ENCODE measurements at places on chromosomes 4 and X. TPM values are rescaled to one million over a fixed set of nuclear protein-coding genes. Genes with fewer than 3 reads are reported as not detected.

The GPRASP1 gene
- 12.7 TPM for total RNA-seq

GRCh38 chr4:174058846-174059245 lies 224.6 kb downstream of the FBXO8 start:
- no peak overlapping the region for H3K4me3 ChIP-seq
- H3K36me3 ChIP-seq: no peaks in the 10 kb centered on the region
- no peaks in the 10 kb centered on the region for H3K27me3 ChIP-seq
- no peaks in the 10 kb centered on the region for H3K4me1 ChIP-seq

DNA sequence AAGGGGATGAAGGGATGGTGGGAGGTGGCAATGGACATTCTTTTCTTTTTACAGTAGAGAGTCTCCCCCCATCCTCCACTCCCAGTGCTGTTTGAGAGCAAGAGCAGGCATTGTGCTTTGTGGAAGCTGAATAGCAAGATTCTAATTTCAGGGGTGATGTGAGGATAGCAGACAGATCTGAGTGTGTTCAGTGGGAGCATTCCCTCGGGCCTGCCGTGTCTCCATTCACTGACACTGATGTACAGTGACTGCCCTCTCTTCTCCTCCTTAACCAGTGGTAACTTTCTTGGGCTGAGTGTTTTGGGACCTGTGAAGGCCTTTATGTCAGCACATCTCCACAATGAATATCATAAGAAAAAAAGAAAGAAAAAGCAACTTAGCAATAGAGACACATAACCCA lies 396.6 kb upstream of the RPS6KA3 start:
- H3K4me1 ChIP-seq: no peaks in the 10 kb centered on the region
- H3K27me3 ChIP-seq: peaks cover 2% of the 10 kb centered on the region
- DNase-seq: no peak
- H3K27ac ChIP-seq: no peak overlapping the region
- no peak overlapping the region for H3K4me3 ChIP-seq
- H3K36me3 ChIP-seq: no peaks in the 10 kb centered on the region

- H3K27me3 ChIP-seq: no peaks in the 10 kb centered on the region
- peaks cover 12% of the 10 kb centered on the region for H3K36me3 ChIP-seq
- H3K4me1 ChIP-seq: peaks cover 89% of the 10 kb centered on the region
- peak overlapping the region; percentile 73 for H3K4me3 ChIP-seq
- H3K27ac ChIP-seq: peak overlapping the region; percentile 96
Observed at GRCh38 chrX:154733066-154733425, 17.8 kb downstream of the GAB3 start.

- H3K36me3 ChIP-seq: no peaks in the 10 kb centered on the region
- no peak overlapping the region for H3K4me3 ChIP-seq
- H3K27ac ChIP-seq: no peak overlapping the region
- peaks cover 4% of the 10 kb centered on the region for H3K27me3 ChIP-seq
Observed at GRCh38 chr4:73589261-73589847, 30.9 kb downstream of the RASSF6 start.

- peak overlapping the region; percentile 78 for H3K4me3 ChIP-seq
- peaks cover 2% of the 10 kb centered on the region for H3K27me3 ChIP-seq
- H3K27ac ChIP-seq: peak overlapping the region; percentile 82
- DNase-seq: peak; percentile 56
Observed at GRCh38 chrX:74536152-74536831, 78.1 kb downstream of the RLIM start.

- no peak overlapping the region for H3K4me3 ChIP-seq
- no peak overlapping the region for H3K27ac ChIP-seq
- H3K4me1 ChIP-seq: no peaks in the 10 kb centered on the region
- H3K27me3 ChIP-seq: no peaks in the 10 kb centered on the region
- H3K36me3 ChIP-seq: peaks cover 8% of the 10 kb centered on the region
Observed at GRCh38 chr4:103026868-103027267, 7.4 kb upstream of the SLC9B1 start.

- H3K27me3 ChIP-seq: peaks cover 25% of the 10 kb centered on the region
- DNase-seq: peak; percentile 64
- peak overlapping the region; percentile 50 for H3K4me3 ChIP-seq
- H3K36me3 ChIP-seq: no peaks in the 10 kb centered on the region
- no peak overlapping the region for H3K27ac ChIP-seq
Observed at GRCh38 chr4:154626793-154627484, 14.5 kb upstream of the FGG start.

DNA sequence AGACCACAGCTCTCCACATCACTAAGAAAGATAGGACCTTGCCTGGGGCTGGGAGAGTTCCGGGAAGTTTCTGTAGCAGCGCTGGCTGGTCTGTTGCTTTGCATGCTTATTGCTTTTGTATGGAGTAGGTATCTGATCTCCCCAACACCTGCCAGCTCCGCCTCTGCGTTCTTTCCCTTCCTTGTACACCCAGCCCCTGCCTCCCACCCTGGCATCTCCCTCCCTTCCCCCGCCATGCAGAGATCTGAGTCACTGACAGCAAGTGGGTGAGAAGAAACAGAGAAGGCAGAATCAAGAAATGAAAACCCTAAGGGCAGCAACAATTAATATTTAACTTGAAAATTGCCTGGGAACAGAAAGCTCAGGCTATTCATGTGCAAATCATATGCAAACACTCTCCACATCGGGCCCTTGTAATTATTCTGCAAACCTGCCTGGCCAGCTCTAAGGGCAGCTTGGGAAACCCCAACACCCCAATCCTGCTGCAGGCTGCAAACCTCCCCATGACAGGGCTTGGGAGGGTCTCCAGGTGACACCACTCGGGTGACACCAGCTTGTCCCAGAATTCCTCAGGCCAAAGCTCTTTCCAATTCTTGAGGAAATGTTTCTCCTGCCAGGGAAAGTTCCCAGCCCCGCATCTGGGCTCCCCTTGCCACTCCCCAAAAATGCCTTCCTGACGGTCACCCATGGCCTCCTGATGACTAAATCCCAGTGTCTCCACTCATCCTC lies 257.2 kb downstream of the FBXW7 start:
- H3K36me3 ChIP-seq: peaks cover 1% of the 10 kb centered on the region
- DNase-seq: no peak
- no peak overlapping the region for H3K27ac ChIP-seq

Measured in activated naive CD8-positive, alpha-beta T cell treated with anti-CD3 and anti-CD28 coated beads, Interleukin-2, amount 10 ng/mL, durations not matched to agents 7 days and 5 days (primary cell).